ENCODE measurements at places on chromosomes 2 and 18. TPM values are rescaled to one million over a fixed set of nuclear protein-coding genes. Genes with fewer than 3 reads are reported as not detected.

REG3A gene
- total RNA-seq = not detected

- no peak for DNase-seq
These were observed 217.5 kb downstream of the GPD2 start for GRCh38 chr2:156653675-156654074.

- no peak for DNase-seq
These were observed 55.2 kb upstream of the CAB39 start for GRCh38 chr2:230657462-230657861.

GRCh38 chr2:45982096-45982495, 315.1 kb upstream of the EPAS1 start:
- DNase-seq = no peak

CXCR2 gene
- not detected for total RNA-seq

GRCh38 chr2:170514140-170514539, 201.0 kb upstream of the SP5 start:
- DNase-seq = no peak

GRCh38 chr2:58449286-58450010, 208.3 kb upstream of the FANCL start:
- DNase-seq = no peak

HADHA gene
- total RNA-seq = 94.7 TPM

DNA sequence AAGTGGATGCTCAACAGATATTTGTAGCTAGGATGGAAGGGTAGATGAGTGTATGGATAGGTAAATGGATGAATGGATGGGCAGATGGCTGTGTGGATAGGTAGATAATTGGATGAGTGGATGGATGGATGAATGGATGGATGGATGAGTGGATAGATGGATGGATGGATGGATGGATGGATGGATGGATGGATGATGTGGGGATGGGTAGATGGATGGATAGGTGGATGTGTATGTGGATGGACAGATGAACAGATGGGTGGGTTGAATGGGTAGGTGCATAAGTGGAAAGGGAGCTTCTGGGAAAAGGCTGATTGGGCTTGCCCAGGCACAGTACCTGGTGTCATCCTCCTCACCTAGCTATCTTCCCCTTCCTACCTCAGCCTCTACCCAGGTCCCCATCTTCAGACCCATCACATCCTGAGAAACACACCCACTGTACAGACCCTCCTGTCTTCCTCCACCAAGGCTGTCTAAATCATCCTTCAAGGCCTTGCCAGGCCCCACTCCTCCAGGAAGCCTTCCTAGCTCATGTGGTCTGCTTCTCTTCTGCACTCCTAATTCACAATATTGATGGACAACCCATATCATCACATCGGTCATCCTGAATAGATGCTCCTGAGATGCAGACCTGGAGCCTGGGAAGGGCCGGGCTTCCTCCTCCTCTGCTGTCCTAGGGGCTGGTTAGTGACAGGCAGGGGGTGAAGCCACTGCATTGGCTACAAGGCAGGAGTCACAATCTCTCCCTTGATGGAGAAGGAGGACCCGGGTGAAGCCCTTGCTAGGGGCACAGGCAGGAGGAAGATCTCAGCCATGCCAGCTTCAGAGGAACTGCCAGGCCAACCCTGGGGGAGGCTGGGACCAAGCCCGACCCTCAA, 49.4 kb downstream of the SMAD7 start:
- no peak for DNase-seq

- peak; percentile 47 for DNase-seq
These were observed 105.6 kb downstream of the VSNL1 start for GRCh38 chr2:17646081-17646554.

DNA sequence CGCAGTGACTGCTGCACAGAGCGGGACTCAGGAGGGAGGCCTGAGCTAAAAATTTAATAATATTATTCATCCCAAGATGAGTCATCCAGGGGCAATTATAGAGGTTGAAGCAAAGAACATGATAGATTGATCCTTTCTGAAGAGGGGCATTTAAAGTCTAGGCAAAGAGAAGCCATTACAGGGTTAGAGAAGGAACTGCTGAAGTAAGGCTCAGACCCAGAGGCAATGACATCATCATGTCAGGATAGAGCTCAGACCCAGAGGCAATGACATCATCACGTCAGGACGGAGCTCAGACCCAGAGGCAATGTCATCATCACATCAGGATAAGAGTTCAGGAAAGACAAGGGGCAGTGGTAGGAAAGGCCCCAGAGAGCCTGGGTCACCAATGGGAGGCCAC, 184.0 kb downstream of the TMEM18 start:
- no peak for DNase-seq

- no peak for DNase-seq
These were observed 126.6 kb upstream of the KYNU start for GRCh38 chr2:142750858-142751257.

DNA sequence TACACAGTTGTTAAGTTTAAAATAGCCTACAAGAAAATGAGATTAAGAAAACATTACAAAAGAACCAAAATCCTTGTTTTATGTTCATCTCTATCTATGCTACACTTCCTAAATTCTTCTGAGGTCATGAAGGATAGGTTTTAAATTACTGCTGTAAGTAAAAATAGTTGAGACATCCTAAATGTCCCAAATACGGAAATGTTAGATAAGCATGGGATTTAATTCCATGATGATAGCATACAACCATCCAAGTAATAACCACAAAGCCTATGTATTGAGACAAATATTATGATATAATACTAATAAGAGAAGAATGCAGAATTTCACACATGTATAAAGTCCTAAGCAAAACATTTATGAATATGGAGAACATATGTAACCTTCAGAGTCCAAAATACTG, 34.1 kb downstream of the PIEZO2 start:
- no peak for DNase-seq

CCDC195 gene
- not detected for total RNA-seq

DNA sequence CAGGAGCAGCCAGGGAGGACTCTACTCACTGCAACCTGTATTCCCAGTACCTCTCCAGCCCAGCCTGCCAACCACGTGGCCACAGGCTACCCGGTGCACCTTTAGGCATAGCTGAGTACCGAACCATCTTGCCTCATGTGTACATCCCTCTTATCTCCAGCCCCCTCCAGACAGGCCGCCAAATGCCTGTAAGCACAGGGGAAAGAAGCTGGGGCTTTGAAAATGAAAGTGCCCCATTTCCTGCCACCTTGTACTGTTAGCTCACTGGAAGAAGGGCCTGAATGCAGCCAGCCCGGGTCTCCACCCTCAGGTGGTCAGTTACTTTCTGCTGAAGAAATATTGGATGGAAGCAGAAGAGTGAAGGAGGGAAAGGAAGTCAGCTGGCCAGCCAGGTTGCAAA, 27.2 kb upstream of the RFX8 start:
- DNase-seq = no peak

TMEM200C gene
- not detected for total RNA-seq

CNGA3 gene
- not detected for total RNA-seq

- no peak for DNase-seq
These were observed 67.0 kb downstream of the PIGN start for GRCh38 chr18:62119884-62120283.

COX7A2L gene
- total RNA-seq = 196 TPM

- DNase-seq = no peak
These were observed 4.5 kb downstream of the EMX1 start for GRCh38 chr2:72921853-72922252.

- DNase-seq = no peak
These were observed 68.7 kb downstream of the NCK2 start for GRCh38 chr2:105813405-105813804.

GRCh38 chr2:73415906-73416305, 30.3 kb downstream of the ALMS1 start:
- no peak for DNase-seq

- DNase-seq = no peak
These were observed 42.6 kb downstream of the MCFD2 start for GRCh38 chr2:46872902-46873603.

DNA sequence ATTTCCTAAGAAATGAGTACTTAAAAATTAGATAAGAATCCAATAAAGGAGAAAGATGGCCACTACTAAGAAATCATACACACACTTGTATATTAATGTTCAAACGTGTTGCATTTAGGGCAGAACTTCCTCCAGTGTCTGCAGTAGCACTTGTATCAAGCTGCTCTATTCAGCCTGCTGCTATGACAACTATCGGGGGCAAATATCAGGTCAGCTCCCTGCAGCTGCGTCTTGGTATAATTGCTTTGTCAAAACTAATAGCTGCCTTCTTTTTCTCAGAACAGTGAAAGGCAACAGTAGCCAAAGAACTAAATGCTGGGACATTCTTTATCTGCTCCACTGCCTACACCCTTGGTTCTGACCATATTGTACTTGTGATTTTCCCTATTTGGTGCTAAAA, 300.7 kb downstream of the NOL4 start:
- DNase-seq = no peak

RBMS1 gene
- 149 TPM for total RNA-seq

DNA sequence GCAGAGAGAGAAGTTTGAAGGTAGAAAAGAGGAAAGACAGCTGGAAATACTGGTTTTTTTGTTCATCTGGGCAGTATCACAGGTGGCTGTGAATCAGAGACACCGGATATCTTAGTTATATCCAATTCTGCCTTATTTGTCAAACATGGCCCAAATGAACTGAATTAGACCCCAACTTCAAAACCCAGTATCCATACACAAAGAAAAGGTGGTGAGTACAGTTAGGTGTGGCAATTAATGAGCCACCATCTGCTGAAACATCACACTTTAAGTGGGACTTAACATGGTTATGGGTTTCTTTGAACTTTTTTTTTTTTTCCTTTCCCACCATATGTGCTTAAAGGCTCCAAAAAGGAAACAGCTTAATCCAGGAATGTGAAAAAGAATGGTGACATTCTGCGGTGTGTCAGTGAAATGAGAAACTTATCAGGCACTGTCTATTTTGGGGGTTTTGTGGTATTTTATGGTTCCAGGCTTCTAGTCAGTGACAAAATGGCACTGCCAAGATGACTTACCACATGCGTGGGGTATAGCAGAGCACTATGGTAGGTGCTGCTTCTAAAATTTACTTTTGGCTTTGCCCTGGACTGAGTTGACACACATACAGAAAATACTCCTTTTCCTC, 5.0 kb upstream of the TMEM178A start:
- no peak for DNase-seq

GRCh38 chr2:235745597-235745996, 251.8 kb downstream of the AGAP1 start:
- DNase-seq = no peak

EVX2 gene
- 0.28 TPM for total RNA-seq

DNA sequence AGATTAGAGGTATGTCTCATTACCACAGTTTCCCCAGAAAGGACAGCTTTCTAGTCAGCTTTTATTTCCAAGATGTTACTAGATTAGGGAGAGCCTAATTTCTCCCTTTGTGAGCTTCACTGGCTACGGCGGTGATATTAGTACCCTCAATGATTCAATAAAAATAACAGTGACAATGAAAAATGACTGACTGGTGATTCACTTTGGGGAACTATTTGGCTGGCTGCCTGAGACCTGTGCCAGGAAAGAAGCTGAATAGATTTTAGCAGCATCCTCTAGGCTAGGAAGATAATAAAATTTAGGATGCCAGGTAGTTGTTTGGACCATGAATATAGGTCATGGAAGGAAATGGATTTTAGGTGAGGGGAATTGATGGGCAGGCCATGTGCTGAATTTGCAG, 178.7 kb downstream of the FMNL2 start:
- no peak for DNase-seq

DNA sequence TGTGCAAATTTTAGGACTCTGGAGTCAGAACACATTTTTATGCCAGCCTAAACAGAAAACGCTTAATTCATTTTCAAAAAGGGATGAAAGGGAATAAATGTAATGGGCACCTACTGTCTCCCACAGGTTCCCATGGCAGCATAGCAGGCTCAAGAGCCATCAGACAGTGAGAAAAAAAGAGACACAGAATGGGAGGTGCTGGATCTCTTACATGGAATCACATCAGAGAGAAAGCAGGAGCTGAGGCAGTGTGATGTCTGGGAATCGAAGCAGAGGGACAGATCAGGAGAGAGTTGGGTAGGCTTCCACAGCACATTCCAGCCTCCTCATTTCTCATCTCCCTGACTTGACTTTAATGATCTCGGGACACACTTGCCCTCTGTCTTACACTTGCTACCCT, 684.3 kb downstream of the KCNJ3 start:
- no peak for DNase-seq

- DNase-seq = peak; percentile 46
These were observed 675 bp upstream of the SPIRE1 start for GRCh38 chr18:12658426-12659138.

GRCh38 chr2:236765478-236765877, 195.9 kb downstream of the ACKR3 start:
- no peak for DNase-seq

- DNase-seq = peak; percentile 18
These were observed at the start of gene MAPK4 for GRCh38 chr18:50559752-50560680. Gene MAPK4 (plus strand): TSS chr18:50560087. CDS start chr18:50663959, 103,872 bp downstream.

CTAGE1 gene
- total RNA-seq = not detected

- DNase-seq = no peak
These were observed 16.2 kb downstream of the KLF7 start for GRCh38 chr2:207149249-207150213.

STPG4 gene
- total RNA-seq = not detected

GRCh38 chr18:34932792-34933466, 108.3 kb upstream of the MAPRE2 start:
- no peak for DNase-seq

- no peak for DNase-seq
These were observed 31.1 kb downstream of the UGP2 start for GRCh38 chr2:63872571-63873328.

DNA sequence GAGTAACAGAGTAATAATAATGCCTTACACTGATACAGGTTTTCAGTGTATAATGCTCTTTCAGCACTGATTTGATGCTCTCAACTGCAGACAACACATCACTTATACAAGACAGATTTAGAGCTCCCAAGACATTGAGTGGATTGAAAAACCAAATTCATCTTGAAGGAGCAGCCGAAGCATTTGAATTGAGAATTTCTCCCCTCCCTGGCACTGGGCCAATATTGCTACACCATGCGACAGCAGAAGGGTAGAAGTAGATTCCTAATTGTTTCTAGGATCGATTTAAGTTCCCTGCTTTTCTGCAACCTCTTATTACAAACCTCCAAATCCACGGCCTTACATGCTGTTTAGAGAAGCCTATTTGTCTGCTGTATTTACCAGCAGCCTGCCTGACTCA, 15.5 kb downstream of the CENPA start:
- no peak for DNase-seq

DNA sequence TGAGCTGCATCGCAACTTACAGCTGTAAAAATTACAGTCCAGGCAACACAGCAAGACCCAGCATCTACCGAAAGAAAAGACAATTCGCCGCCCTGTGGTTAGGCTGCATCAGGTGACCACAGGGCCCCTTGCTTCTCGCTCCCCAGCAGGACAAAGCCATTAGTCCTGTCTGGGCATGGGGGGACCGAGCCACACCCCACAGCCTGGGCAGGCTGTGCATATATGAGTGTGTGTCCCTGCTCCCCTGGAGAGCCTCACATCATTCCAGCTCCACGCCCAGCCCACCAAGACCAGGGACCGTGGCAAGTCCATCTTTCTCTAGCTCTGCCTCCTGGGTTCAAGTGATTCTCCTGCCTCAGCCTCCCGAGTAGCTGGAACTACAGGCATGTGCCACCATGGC, 33.9 kb downstream of the SNORC start:
- no peak for DNase-seq

DNA sequence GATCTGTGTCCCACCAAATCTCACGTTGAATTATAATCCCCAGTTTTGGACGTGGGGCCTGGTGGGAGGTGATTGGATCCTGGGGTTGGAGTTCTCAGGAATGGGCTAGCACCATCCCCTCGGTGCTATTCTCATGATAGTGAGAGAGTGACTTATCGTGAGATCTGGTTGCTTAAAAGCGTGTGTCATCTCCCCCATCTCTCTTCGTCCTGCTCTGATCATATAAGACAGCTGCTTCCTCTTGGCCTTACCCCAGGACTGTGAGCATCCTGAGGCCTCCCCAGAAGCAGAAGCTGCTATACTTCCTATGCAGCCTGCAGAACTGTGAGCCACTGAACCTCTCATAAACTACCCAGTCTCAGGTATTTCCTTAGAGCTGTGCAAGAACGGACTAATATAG, 163.7 kb upstream of the NDUFV2 start:
- no peak for DNase-seq

Measured in uterus (tissue), 4 donors.